ENCODE measurements at places on chromosomes 12 and 14.
A peak's percentile ranks its signal among the peaks of the same experiment; 100 is the strongest.

DNA sequence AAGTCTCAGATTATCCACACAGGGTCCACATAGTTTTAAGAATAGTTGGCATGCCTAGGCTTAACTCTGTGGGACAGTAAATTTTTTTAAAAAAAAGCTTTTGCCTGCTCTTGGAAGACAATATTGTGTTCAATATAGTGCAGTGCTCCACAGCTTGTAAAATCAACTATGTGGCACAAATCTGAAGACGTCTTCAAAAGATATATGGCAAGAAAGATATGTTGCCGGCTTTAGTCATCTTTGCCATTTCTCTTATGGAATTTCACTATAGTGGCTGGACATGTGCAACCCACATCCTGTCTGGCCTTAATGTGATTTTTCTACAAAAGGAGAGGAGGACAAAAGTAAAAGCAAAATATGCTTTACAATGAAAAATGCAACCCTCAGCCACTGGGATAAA lies 90.5 kb downstream of the MGST1 start:
- DNase-seq, result no peak

- DNase-seq, result no peak
Observed at GRCh38 chr14:53808042-53808441, 148.6 kb downstream of the BMP4 start.

- DNase-seq, result no peak
Observed at GRCh38 chr14:62445570-62445969, 599.7 kb downstream of the KCNH5 start.

DNA sequence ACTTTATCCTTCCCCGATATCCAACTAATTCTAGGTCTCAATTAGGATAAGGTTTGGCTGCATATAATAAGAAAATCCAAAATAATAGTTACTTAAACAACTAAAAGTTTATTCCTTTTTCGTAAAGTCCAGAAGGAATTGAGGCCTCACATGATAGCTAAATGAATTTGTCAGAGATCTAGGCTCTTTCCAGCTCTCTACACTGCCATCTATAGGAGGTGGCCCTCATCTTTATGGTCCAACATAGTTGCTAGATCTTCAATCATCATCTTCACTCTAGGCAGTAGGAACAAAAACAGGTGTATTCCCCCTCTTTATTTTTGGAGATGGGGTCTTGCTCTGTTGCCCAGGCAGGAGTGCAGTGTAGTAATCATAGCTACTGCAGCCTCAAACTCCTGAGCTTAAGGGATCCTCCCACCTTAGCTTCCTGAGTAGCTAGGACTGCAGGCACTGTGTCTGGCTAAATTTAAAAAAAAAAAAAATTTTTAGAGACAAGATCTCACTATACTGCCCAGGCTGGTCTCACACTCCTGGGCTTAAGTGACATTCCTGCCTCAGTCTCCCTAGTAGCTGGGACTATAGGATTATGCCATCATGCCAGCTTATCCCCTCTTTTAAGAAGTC lies 46.5 kb upstream of the SAV1 start:
- DNase-seq, result peak; percentile 27

DNA sequence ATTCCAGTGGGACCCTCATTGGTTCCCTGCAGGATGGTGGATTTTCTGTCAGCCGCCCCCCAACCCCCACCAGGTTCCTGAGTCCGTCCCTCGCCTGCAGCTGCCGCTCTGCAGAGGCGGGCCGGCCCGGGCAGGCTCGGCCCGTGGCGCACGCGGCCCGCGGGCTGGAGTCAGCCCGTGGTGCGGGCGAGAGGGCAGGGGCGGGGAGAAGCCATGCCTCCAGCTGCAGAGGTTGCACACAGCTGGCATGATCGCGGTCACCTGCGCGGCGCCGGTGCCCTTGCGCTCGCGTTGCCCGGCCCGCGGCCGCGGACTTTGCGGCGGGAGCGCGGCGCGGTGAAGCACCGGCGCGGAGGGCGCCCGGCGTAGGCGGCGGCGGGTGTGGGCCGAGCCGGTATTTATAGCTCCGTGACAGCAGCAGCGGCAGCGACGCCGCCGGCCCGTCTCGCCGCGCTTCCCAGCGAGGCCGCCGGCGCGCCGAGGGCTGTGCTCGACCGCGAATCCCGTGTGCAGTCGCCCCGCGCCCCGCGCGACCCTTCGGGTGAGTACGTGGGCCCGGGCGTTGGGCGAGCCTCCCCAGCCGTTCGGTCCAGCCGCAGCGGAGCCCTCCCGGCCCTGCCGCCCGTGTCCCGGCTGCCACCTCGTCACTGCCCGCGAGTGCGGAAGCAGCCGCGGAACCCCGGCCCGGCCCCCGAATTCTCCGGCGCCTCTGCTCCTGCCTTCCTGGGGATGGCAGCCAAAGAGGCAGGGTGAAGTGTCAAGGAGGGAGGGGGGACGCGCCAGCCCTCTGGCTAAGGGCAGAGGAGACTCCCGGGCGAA lies at the start of gene TMEM117:
Gene TMEM117 (plus strand): TSS at position 426 of the 819 bp plus-strand sequence.
- DNase-seq, result peak; percentile 65

All from CD4-positive, alpha-beta T cell treated with Interleukin-12 subunit alpha and Interleukin-12 subunit beta, for 1 hour (primary cell).